Stomach (tissue), 19 donors: ENCODE measurements at places on chromosomes 1 and 21. TPM values are rescaled to one million over a fixed set of nuclear protein-coding genes. Genes with fewer than 3 reads are reported as not detected.

DNA sequence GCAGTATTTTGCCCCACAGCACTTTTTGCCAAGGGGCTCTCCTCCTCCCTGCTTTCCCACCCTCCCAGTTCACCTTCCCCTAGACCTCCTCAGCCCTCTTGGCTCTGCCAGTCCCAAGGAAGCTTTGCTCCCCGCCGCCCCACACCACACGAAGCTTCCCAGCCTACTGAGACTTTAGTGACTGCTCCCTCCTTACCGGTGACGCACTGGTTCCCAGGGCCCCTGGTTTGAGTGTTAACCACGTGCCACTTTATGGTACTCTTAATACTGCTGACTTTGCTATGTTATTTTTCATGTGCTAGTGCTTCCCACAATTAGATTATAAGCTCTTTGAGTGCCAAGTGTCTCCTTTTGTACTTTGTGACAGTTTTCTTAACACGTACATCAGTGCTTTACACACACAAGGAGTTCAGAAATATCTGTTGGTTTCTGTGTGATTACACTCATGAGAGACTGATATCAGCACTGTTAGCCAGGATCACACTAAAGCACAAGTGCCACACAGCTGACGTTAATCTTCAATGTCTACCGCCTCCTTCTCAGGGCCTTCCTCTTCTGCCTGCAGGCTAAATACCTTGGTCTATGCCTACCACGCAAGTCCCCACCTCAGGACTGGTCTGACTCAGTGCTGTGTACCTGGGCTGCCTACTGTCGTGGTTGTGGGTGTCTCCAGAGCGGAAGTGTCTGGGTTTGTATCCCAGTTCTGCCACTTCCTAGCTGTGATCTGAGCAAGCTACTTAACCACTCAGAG is 61.0 kb downstream of the DNTTIP2 start:
- peak overlapping the region; percentile 41 for H3K27ac ChIP-seq
- H3K27me3 ChIP-seq = no peaks in the 10 kb centered on the region
- H3K4me3 ChIP-seq = no peak overlapping the region
- DNase-seq = no peak

- peak overlapping the region; percentile 19 for H3K27ac ChIP-seq
- DNase-seq = peak; percentile 79
- no peak overlapping the region for H3K4me3 ChIP-seq
- H3K36me3 ChIP-seq = no peaks in the 10 kb centered on the region
Observed at GRCh38 chr1:14366091-14367018, 232.1 kb upstream of the KAZN start.

GRCh38 chr1:25086518-25087079 is 145.7 kb downstream of the SYF2 start:
- no peaks in the 10 kb centered on the region for H3K4me1 ChIP-seq
- no peaks in the 10 kb centered on the region for H3K36me3 ChIP-seq
- no peak overlapping the region for H3K27ac ChIP-seq

GRCh38 chr1:93078203-93078602 is 880 bp upstream of the MTF2 start:
- H3K27me3 ChIP-seq = no peaks in the 10 kb centered on the region
- no peak overlapping the region for H3K27ac ChIP-seq
- H3K36me3 ChIP-seq = no peaks in the 10 kb centered on the region
- H3K4me3 ChIP-seq = peak overlapping the region; percentile 88
- no peak for DNase-seq

- no peaks in the 10 kb centered on the region for H3K4me1 ChIP-seq
- DNase-seq = peak; percentile 41
- H3K36me3 ChIP-seq = no peaks in the 10 kb centered on the region
- H3K27ac ChIP-seq = no peak overlapping the region
- H3K4me3 ChIP-seq = no peak overlapping the region
Observed at GRCh38 chr1:154819628-154820590, 50.2 kb downstream of the KCNN3 start.

DNA sequence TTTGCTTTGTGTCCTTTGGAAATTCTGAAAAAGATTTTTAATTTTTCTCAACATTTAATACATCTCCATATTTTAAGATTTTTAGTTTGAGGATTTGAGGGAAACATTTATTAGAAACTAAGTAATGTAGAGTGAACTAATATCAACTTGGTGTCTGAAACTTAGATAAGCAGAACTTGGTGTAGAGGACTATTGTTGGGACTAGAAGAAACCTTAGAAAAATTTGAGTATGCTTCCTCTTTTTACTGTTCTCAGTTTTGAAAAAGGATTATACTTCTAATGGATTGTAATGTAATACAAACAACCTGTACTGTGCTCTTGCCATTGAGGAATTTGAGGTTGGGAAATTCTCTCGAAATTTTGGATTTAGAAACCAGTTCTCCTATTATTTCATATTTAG is 2.4 kb downstream of the FNBP1L start:
- peaks cover 14% of the 10 kb centered on the region for H3K4me1 ChIP-seq
- H3K27ac ChIP-seq = no peak overlapping the region
- no peaks in the 10 kb centered on the region for H3K36me3 ChIP-seq
- H3K4me3 ChIP-seq = no peak overlapping the region
- peaks cover 4% of the 10 kb centered on the region for H3K27me3 ChIP-seq
- no peak for DNase-seq

DNA sequence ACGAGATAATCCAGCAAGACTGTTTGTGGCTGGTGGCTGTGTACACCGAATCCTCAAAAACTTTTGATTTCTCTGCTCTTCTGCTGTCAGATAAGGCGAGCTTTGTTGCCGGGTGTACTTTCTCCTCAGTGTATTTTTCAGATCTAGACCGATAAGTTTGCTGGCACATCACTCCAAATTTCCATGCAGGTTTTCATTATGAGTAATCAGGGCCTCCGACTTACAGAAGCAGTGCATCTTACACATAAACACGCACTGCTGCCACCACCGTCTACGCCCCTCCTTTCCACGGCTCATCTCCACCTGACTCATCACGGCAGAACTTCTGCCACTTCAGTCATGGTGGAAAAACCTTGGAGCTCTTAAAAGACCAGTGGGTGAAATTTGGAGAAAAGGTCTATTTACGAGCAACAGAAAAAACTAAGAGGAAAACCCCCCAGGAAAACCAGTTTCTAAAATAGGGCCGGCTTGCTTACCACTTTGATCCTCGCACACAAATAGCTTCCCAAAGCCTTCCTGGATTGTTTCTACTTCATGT is 7.7 kb downstream of the ZBTB21 start:
- no peaks in the 10 kb centered on the region for H3K4me1 ChIP-seq
- no peak for DNase-seq
- no peaks in the 10 kb centered on the region for H3K36me3 ChIP-seq
- no peaks in the 10 kb centered on the region for H3K27me3 ChIP-seq
- no peak overlapping the region for H3K27ac ChIP-seq

DNA sequence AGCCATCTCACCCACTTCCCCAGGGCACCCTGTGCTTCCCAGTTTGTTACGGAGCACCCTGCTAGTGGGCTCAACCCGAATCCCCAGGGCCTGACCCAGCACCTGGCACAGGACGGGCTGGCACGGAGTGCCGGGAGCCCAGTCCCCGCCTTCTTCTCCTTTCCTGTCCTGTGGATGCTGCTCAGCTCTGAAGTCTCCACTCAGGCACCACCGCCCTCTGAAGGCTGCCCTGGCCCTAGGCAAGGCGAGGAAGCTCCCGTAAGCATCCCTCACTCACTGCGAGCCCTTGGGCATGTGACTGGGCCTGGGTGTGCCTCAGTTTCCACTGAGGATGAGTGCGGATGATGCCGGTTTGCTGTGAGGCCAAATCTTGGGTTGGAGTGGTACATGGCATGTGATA is 21.8 kb downstream of the SLC1A7 start:
- H3K27ac ChIP-seq = peak overlapping the region; percentile 6
- H3K36me3 ChIP-seq = no peaks in the 10 kb centered on the region
- H3K4me3 ChIP-seq = no peak overlapping the region
- H3K27me3 ChIP-seq = no peaks in the 10 kb centered on the region

- no peak overlapping the region for H3K4me3 ChIP-seq
- H3K27ac ChIP-seq = no peak overlapping the region
- no peaks in the 10 kb centered on the region for H3K4me1 ChIP-seq
- peaks cover 5% of the 10 kb centered on the region for H3K27me3 ChIP-seq
Observed at GRCh38 chr1:167110586-167110985, 16.7 kb downstream of the STYXL2 start.

GRCh38 chr21:16606271-16606670 is 876.5 kb downstream of the USP25 start:
- no peak for DNase-seq
- no peaks in the 10 kb centered on the region for H3K27me3 ChIP-seq
- no peaks in the 10 kb centered on the region for H3K4me1 ChIP-seq
- H3K27ac ChIP-seq = no peak overlapping the region
- no peak overlapping the region for H3K4me3 ChIP-seq

DNA sequence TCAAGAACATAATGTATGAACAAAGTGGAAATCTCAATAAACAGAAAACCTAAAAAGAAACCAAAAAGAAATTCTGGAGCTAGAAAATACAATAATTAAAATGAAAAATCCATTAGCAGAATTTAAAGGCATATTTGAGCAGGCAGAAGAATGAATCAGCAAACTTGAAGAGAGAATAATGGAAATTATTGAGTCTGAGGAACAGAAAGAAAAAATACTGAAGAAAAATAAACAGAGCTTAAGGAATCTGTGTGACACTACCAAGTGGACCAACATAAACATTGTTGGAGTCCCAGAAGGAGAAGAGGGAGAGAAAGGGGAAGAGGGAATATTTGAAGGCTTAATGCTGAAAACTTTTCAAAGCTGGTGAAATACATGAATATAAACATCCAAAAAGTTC is 54.5 kb downstream of the MAGI3 start:
- H3K4me1 ChIP-seq = no peaks in the 10 kb centered on the region
- H3K27ac ChIP-seq = no peak overlapping the region
- no peaks in the 10 kb centered on the region for H3K36me3 ChIP-seq
- no peak overlapping the region for H3K4me3 ChIP-seq

GRCh38 chr1:192529031-192529755 is 46.4 kb upstream of the RGS1 start:
- DNase-seq = no peak
- no peak overlapping the region for H3K27ac ChIP-seq
- H3K27me3 ChIP-seq = no peaks in the 10 kb centered on the region
- no peak overlapping the region for H3K4me3 ChIP-seq

- no peaks in the 10 kb centered on the region for H3K27me3 ChIP-seq
- no peaks in the 10 kb centered on the region for H3K36me3 ChIP-seq
- H3K4me3 ChIP-seq = no peak overlapping the region
- DNase-seq = no peak
- no peak overlapping the region for H3K27ac ChIP-seq
Observed at GRCh38 chr1:186750257-186750656, 70.0 kb upstream of the PTGS2 start.

DNA sequence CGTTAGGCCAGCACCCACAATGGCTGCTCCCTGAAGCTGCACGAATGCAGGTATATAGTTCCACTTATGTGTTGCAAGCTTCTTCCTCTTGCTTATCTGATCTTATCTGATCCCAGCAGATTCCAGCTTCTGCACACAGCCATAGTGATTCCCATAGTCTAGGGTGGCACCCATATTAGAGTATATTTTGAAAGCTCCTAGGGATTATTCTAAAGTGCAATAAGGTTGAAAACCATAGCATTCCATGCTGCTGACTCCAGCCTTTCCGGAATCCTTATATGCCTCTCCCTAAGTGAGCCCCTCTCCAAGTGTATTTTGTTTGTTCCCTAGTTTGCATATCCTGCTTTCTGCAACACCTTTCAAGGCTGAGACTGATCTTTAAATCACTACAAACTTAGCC is 432.0 kb downstream of the SETD4 start:
- no peaks in the 10 kb centered on the region for H3K4me1 ChIP-seq
- H3K27me3 ChIP-seq = no peaks in the 10 kb centered on the region
- H3K27ac ChIP-seq = no peak overlapping the region
- H3K36me3 ChIP-seq = no peaks in the 10 kb centered on the region

GRCh38 chr1:26730695-26731094 is 34.9 kb downstream of the ARID1A start:
- H3K36me3 ChIP-seq = peaks cover 65% of the 10 kb centered on the region
- peaks cover 81% of the 10 kb centered on the region for H3K4me1 ChIP-seq
- H3K27ac ChIP-seq = no peak overlapping the region
- no peaks in the 10 kb centered on the region for H3K27me3 ChIP-seq
- H3K4me3 ChIP-seq = no peak overlapping the region

OR2L5 gene
- not detected for total RNA-seq

FCRL3 gene
- not detected for total RNA-seq

GUCA2B gene
- total RNA-seq = 4.6 TPM

GLIS1 gene
- 0.55 TPM for total RNA-seq
